ENCODE measurements at places on chromosomes 6 and 20.

GRCh38 chr20:15316556-15316955 is 979.1 kb upstream of the FLRT3 start:
- DNase-seq = no peak

- no peak for DNase-seq
Measured at GRCh38 chr6:87522686-87523085, 49.9 kb downstream of the SLC35A1 start.

- no peak for DNase-seq
Measured at GRCh38 chr20:23304616-23305015, 46.0 kb upstream of the NXT1 start.

GRCh38 chr6:130794738-130795137 is 32.5 kb upstream of the SMLR1 start:
- no peak for DNase-seq

GRCh38 chr6:135274561-135275293 is 93.6 kb downstream of the MYB start:
- no peak for DNase-seq

GRCh38 chr20:1894951-1895673 is at the start of gene SIRPA:
Gene SIRPA, plus strand, starts transcription at chr20:1895407. Its CDS starts 41 bp downstream, at chr20:1895448.
- peak; percentile 57 for DNase-seq

GRCh38 chr6:55916188-55916587 is 40.8 kb upstream of the BMP5 start:
- no peak for DNase-seq

- DNase-seq = no peak
Measured at GRCh38 chr6:87426789-87427188, 19.0 kb downstream of the CFAP206 start.
